OCI-LY7 (cell line): ENCODE measurements at places on chromosomes 12 and 14. TPM values are rescaled to one million over a fixed set of nuclear protein-coding genes. Genes with fewer than 3 reads are reported as not detected.

DNA sequence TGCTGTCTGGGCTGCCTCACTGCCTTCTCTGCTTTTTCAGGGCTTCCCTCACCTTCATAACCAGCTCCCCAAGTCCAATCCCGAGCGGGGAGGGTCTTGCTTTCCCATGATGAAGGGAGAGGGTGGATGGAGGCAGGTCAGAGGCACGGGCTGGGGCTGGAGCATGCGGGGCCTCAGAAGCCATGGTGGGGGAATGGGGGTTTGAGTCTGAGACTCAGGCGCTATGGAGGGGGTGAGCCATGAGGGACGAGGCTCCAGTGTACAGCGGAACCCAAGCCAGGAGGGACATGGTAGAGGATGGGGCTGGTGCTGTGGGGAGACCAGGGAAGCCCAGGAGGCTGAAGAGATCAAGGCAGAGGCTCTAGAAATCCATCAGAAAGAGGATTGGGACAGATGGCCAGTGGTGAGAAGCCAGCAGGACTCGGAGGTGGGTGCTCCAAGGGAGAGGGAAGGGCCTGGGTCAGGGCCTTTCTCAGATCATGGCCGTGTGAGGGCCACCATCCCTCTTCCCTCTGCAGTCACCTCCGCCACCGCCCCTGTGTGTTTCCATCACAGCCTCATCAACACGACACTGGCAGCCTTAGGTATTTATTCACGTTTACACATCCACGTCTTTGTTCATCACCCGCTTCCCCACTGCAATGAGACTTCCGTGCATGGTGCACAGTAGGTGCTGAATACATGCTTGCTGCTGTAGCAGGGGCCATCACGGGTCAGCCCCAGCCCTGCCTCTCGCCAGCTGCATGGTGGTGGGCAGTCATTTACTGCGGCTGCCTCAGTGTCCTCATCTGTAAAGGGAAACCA is 144.7 kb downstream of the ADGRD1 start:
- no peak for DNase-seq

SLC11A2 gene
- total RNA-seq = 43.4 and 43.6 TPM in 2 replicates

- DNase-seq = no peak
These were observed 354.2 kb downstream of the TMEM121 start for GRCh38 chr14:105880616-105881015.

SPX gene
- total RNA-seq = 0.90 and 1.2 TPM in 2 replicates

- DNase-seq = no peak
These were observed 94.1 kb downstream of the PAX9 start for GRCh38 chr14:36755756-36756155.

- DNase-seq = no peak
These were observed 155.2 kb upstream of the G2E3 start for GRCh38 chr14:30403791-30404190.

DNA sequence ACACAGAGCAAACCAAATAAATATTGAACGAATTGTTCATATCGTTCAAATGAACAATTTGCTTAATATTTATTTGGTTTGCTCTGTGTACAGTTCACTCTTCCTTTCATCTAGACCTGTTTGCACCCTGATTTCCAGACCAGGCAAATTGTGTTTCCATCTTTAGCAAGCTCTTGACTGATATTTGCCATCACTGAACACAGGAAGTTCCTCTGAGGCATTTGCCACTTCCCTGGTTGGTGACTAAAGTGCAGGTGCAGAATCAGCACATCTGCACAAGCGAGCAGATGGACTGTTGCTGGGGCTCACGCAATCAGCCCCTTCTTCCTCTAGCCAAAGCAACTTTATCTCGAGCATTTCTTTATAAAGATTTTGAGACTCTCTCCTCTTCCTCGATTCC is 112.9 kb downstream of the DAAM1 start:
- DNase-seq = peak; percentile 96
